ENCODE measurements at places on chromosomes 16 and 17.

GRCh38 chr16:66245072-66245471, 121.4 kb upstream of the CDH5 start:
- DNase-seq: peak; percentile 22

- no peak for DNase-seq
These were observed 91.5 kb upstream of the NLRP1 start for GRCh38 chr17:5675625-5676421.

GRCh38 chr16:6356911-6357310, 975.7 kb upstream of the RBFOX1 start:
- DNase-seq: no peak

- DNase-seq: peak; percentile 80
These were observed 20.3 kb upstream of the NFATC3 start for GRCh38 chr16:68064791-68065365.

DNA sequence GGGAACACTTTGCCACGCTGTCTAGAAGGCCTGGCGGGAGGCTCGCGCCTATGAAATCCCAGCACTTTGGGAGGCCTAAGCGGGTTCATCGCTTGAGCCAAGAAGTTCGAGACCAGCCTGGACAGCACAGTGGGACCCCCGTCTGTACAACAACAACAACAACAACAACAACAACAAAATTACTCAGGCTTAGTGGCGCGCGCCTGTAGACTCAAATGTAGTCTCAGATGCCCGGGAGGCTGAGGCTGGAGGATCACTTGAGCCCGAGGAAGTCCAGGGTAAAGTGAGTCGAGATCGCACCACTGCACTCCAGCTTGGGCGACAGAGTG, 297 bp upstream of the SLFN13 start:
- no peak for DNase-seq

DNA sequence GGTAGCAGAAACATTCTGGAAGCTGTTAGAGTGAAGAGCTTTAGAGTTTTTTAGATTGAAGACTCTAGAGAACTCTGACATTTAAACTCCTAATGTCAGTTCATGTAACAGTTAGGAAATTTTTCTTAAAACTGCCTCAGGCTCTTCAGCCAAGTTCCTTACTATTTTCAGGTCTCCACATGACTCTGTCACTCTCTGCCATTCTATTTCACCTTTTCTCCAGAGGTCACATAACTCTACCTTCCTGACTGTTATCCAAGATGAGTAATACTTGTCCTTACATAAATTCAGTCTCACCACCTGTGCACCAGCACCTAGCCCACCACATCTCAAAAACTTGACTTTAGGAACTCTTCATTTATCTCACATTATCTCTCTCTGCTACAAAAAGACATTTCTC, 347.1 kb upstream of the CA10 start:
- DNase-seq: no peak

- DNase-seq: peak; percentile 12
These were observed 289.2 kb upstream of the SALL1 start for GRCh38 chr16:51440131-51440889.

- DNase-seq: no peak
These were observed 660.7 kb upstream of the EEF2KMT start for GRCh38 chr16:5758281-5758680.

DNA sequence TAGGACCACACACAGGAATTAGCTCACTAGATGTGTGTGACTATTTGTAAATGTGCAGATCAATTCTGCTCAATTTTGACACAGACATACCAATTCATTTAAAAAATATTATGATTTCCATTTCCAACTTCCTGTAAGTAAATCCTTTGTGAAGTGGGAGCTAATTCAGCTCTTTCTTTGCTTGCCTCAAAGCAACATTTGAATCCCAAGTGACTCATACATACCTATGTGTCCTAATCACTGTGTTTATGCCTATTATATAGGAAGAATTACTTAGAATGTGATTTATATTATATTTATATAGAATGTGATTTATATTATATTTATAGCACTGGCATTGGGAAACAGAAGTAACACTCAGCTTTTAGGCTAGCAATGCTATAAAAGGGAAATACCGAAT, 195.9 kb upstream of the C17orf78 start:
- DNase-seq: peak; percentile 78

DNA sequence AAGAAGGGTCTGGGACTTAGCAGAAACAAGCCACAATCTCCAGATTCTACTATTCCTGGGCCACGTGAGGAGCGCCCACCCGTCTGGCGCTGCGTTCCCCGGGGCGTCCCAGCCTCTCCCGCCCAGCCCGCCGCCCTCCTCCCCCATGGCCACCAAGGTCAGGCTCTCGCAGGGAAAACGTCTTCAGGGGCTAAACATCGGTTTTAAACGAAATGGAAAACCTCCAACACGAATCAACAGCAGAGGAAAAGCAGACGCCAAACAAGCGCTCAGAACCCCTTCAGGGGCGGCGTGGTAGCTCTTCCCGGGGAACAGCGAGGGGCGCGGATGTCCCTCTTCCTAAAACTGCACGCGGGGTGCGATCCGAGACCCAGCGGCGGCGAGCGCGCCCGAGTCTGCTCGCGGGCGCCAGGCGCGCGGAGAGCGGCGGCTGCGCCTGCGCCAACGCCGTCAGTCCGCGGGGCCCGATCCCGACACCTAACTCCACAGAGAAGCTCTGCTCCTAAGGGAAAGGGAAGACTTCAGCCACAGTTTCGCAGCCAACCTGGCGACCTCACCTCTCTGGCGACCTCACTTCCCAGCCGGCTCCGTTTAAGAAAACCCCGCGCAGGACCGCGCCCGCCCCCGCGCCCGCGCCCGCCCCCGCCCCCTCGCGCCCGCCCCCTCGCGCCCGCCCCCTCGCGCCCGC, 505 bp upstream of the COG1 start:
- DNase-seq: peak; percentile 93

DNA sequence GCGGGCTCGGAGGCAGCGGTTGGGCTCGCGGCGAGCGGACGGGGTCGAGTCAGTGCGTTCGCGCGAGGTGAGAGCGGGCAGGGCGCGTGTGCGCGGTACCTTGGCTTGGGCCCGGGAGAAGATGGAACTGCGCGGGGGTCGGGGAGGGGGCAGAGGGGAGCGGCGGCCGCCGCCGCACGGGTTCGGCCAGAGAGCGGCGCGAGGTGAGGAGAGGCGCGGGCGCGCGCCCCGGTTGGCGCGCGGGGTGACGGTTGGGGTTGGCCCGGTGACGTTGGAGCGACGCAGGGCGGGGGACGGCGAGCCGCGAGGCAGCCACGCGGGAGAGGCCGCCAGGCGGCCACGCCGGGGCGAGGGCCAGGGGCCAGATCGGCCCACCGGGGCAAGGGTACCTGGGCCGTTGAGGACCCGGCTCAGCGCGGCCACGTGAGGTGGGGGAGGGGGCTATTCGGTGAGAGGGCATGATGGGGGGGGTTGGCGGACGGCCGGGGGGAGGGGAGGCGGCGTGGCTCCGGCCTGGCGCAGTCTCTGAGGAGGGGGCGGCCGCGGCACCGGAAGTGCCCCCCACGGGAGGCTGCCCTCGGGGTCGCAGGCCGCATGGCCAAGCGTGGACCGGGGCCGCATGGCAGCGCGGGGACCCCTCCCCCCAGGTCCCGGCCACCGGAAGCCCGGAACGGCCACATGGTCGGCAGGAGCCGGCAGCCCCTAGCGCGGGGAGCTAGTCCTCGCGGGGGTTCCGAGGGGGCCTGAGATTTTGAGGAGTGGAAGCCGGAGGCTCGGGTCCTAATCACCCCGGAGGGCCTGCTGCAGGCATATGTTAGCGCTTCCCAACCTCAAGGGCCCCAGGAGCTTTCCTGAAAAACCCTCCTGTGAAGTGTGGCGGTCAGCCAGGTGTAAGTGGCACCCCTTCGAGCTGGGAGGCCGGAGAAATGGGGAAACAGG, 527 bp downstream of the EIF5A start:
- peak; percentile 79 for DNase-seq

DNA sequence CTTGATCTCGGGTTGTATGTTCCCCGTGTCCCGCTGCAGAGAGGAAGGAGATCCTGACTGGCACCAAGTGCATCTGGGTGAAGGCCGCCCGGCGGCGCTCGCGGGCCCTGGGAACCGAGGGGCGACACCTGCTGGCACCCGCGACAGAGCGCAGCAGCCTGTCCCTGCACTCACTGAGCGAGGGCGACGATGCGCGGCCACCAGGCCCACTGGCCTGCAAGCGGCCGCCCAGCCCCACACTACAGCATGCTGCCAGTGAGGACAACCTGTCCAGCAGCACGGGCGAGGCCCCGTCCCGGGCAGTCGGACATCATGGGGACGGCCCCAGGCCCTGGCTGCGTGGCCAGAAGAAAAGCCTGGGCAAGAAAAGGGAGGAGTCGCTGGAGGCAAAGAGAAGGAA, 7.5 kb downstream of the BTBD17 start:
- peak; percentile 27 for DNase-seq

DNA sequence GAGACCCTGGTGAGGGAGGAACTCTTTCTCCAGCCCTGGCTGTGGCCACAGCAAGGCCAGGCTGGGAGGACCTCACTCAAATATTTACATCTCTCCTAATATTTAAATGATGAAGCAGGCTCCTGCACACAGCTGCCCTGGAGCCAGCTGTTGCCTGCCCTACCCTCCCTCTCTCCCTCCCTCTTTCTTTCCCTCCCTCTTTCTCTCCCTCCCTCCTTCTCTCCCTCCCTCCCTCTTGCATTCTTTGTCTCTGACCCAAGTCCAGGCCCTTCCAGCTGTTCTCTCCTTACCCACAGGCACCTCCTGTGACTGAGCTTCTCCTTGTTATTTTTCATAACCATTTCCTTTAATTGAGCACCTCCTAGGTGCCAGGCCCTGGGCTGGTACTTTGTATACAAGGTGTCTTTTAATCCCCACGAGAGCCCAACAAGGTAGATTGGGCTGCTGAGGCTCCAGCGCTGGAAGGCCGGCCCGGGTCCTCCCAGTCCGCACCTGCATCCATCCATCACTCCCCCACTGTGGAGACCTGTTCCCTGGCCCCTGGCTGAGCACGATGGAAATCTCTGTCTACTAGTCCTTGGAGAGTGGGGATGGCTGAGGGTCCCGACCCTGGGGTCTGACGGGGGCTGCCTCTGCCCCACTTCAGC, 242.3 kb downstream of the SEC14L1 start:
- DNase-seq: peak; percentile 61

DNA sequence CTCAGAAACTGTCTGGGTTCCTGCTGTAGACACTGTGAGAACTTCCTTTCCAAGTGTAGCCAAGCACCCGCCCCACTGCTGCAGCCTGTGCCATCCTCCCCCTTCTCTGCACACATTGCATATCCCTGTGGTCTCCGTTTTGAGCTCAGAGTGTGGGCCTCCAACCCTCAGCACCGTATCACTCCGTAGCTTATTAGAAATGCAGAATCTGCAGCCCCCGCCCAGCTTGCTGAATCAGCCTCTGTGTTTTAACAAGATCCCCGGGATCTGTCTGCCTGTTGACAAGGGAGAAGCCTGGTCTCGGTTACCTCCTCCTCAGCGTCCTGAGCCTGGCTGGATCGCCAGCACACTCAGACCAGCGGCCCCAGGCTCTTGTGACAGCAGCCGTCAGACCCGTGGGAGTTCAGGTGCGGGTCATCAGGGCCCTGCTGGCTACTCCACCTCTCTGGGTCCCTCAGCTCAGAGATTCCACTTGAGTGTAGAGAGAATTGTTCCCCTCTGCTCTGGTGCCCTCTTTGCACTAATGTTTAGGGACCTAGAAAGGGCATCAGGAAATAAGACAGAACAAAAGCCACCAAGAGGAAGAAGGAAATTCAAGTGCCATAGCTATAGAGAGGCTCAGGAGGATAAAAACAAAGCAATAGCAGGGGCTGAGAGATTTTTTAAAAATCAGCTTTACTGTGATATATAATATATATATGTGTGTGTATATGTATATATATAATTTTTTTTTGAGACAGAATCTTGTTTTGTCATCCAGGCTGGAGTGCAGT, 92.3 kb downstream of the PITPNC1 start:
- no peak for DNase-seq

DNA sequence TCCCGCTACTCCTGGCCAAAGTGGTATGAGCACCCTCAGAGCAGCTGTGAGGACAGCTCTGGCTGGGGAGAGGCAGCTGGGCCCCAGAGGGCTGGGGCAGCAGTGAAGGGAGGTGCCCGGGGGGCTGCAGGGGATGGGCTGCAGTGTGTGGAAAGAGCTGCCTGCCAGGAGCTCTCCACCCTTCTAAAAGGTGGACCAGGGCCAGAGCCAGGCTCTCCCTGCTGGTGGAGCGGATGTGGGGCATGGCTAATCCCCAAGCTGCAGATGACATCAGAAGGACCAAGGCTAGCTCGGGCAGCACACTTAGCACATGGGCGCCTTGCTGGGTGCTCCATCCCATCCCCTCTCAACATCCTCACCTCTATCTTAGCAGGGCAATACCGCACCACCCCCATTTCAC, 103.1 kb downstream of the SDK2 start:
- no peak for DNase-seq

DNA sequence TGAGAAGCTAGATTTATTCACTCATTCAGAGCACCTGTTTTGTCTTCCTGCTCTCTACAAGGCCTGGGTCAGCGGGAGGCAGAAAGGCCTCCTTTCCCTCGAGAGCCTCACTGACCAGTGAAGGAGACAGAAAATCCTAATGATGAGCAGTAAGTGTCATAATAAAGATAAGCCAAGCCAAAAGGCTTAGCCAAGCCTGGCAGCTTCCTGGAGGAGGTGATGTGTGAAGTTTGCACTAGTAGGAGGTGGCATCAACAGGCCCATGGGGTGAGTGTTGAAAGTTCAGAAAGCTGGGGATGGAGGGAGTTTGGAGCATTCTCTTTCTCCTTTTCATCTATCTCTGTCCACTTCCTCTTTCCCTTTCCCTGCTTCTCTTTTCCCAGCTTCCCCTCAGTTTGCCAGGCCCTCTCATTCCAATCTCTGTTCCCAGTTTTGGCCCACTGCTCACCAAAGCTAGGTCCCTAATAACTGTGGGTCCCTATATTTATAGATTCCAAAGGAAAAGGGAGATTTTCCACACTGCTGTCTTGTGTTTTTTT, 16.5 kb upstream of the SPNS3 start:
- no peak for DNase-seq

DNA sequence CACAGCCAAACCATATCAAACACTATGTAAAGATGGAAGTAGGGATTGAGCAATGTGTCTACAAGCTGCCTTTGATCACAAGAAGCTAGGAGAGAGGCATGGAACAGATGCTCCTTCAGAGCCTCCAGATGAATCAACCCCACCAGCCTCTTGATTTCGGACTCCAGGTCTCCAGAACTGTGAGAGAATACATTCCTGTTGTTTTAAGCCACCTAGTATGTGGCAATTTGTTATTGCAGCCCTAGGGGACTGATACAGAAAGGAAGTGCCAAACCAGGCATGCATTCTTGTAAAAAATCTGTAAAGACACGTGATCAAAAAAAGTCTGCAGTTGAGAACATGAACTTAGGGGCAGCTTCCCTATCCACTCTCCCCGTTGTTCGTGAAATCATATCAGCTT, 91.1 kb downstream of the C17orf67 start:
- DNase-seq: no peak

- no peak for DNase-seq
These were observed 141.4 kb downstream of the XYLT1 start for GRCh38 chr16:17329391-17329790.

DNA sequence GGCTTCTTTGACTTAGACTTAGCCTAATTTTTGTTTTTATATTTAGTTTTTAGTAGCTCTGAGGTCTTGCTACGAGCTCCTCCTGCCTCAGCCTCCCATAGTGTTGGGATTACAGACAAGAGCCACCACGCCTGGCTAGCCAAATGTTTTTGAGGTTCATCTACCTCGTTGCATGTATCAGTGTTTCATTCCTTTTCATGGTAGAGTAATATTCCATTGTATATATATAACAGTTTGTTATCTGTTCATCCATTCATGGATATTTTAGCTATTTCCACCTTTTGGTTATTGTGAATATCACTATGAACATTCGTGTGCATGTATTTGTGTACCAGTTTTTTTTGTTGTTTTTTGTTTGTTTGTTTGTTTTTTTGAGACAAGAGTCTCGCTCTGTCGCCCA, 12.2 kb downstream of the NOL11 start:
- no peak for DNase-seq

- DNase-seq: no peak
These were observed 26.3 kb upstream of the GAS7 start for GRCh38 chr17:10224582-10225195.
